Activated T-helper 9 cell treated with anti-CD3 and anti-CD28 coated beads, Interleukin-2, amount 50 U/mL, for 16 hours (primary cell): ENCODE measurements at places on chromosomes 3 and 15.

DNA sequence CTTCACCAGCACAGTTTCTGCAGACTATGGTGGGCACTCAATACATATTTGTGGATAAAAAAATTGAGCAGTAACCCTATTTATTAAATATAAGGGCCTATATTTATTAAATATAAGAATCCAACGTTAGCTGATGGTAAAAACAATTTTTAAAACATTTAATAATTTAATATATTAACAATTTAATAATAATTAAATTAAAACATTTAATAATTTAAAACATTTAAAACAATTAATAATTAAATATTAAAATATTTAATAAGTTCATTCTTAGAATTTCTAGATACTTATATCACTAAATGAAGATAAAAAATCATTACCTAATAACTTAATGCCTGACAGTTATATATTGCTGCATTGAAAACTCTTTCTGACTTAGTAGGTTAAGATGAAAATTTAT is 880.2 kb upstream of the EPHA6 start:
- DNase-seq = no peak

DNA sequence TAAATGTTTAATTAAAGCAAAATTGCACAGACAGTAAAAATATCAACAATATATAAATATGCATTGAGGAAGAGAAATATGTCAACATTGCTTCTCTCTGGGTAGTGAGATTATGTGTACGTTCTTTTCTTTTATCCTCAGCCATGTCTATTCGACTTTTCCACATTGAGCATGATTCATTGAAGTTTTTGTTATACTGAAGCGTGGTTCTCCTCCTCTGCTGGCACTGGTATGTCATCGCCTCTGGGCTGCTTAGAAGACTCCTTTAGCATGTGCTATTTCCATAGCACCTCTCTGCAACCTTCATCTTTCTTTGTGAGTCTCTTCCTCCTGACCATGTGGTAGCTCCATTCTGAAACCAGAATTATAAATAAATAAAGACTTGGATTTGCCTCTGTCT is 65.8 kb upstream of the AKAP13 start:
- DNase-seq = no peak

DNA sequence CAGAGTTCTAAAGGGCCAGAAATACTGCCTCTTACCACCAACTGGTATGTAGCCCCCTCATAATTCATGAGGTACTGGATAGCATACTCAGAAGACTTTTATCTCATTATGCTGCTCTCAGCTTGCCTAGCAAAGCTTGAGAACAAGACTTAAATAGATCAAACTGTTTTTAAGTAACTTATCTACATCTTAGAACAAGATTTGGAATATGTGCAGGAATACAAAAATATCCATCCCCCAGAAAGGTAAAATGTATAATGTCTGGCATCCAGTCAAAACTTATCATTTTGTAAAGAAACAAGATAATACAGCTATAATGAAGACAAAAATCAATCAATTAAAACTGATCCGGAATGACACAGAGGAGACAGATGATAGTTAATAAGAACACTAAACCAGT is 400.4 kb upstream of the TGFBR2 start:
- no peak for DNase-seq

GRCh38 chr3:190517687-190518086 is 3.8 kb downstream of the IL1RAP start:
- DNase-seq = no peak

DNA sequence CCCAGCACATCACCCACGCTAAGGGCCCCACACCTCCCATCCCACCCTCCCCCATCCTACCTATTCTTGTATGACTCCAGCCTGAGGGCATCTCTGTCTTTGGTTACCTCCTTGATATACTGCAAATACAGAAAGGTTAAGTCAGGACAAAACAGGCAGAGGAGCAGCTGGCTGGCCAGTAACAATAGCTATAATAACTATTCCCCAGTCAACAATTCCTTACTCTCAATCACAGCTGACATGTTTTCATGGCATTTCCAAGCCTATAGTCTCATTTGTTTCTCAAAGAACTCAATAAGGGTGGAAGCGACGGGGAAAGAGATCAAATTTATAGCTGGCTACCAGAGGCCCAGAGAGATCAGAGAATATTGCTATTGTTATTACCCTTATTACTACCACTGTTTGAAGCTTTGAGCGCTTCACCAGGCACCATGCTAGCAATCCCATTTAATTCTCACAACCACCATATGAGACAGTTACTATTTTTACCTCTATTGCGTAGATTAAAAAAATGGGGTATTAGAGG is 93.0 kb upstream of the C2CD4B start:
- DNase-seq = no peak

- DNase-seq = no peak
Observed at GRCh38 chr3:19891740-19892139, 42.3 kb downstream of the EFHB start.

GRCh38 chr3:30934208-30934550 is 39.7 kb upstream of the GADL1 start:
- no peak for DNase-seq

DNA sequence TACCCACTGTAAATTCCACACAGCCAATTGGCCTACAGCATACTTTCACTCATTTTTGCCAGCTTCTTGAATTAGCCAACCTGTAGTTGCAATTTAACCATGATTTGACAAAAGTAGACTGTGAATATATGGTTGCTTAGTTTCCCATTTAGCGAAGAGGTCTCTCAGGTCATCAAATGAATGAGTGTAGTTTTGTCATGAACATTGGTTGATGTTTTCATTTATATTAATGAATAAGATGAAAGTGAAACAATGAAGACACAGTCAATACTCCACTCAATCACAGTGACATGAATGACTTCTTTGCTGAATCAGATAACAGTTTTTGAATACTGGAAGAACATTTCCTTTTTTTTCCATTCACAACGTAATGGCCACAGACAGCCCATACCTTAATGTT is 15.3 kb upstream of the FAM3D start:
- DNase-seq = no peak

DNA sequence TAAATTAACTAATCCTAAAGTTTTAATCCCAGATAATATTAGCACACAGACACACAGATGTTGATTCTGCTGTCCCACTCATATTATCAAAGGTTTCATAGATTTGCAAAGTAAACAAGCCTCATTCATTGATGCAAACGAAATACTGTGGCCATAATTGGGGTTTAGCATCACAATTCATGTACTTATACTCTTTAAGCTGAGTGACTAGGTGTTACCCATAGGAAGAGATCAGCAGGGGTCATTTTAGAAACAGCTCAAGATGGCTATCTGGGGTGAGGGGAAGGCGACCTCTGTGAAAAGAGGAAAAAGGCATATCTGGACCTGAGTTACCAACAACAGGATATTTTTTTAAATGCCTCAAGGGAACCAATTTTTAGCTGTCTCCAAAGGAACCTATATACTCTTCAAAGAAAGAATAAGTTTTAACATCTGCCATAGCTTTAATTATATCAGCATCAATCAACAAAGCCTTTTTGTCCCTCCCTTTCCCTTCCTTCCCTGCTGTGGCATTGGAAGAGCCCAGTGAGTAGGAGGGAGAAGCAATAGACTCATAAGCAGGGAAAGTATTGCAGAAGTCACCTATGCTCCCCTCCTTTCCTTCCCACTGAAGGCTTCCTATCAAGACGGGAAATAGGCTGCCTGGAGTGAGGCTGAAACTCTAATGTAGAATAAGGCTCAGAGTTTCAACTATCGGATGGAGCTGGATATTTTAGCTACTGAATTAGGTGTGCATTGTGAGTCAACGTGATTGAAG is 553.4 kb downstream of the ZIC1 start:
- DNase-seq = no peak

- DNase-seq = no peak
Observed at GRCh38 chr3:122986693-122987179, 40.8 kb downstream of the SEMA5B start.

DNA sequence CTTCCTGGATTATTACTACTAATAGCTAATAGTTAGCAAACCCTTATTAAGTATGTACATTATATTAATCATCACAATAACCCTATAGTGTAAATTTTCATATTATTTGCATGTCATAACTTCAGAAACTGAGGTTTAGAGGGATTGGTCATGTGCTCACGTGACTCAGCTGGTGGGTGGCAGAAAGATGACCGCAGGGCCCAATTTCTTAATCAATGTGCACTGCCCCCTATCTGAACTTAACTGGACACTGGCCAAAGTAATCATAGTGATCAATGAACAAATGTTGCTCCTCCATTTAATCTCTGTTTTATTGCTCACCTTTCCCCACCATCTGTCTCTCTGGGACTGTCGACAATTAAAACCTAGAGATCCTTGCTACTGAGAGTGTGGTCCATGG is 52.2 kb downstream of the PLD1 start:
- no peak for DNase-seq

- DNase-seq = no peak
Observed at GRCh38 chr3:172034786-172035685, 4.3 kb upstream of the FNDC3B start.

DNA sequence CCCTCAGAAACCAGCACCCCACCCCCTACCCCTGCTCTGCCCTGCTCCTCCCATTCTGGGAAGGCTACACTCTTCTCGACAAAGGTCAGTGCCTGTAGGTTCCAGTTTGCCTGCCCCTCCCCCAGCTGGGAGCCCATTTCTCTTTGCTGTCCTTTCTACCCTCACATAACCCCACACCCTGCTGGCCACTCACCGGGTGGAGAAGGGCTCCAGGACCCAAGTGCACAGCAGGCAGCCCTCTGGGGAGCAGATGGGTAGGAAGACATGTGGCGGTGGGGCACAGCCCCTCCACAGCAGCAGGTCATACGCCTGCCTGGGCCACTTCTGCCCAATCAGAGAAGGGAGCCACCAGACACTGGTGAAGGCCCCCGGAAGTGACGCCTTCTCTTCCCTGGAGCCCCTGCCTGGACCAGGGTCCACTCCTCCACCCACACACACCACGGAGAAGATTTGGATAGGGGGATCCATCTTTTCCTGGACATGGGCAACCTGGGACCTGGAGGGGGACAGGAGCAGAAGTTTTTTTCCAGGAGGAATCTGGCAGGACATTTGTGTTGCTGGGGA is at the start of gene THPO:
Gene THPO (minus strand): TSS at position 326 of the 564 bp plus-strand sequence. CDS start 1,948 bp downstream, outside the sequence.
- no peak for DNase-seq

GRCh38 chr3:58357402-58357801 is 24.7 kb downstream of the PXK start:
- no peak for DNase-seq

GRCh38 chr3:149967086-149967685 is 3.5 kb downstream of the PFN2 start:
- no peak for DNase-seq

- no peak for DNase-seq
Observed at GRCh38 chr15:93865586-93865985, 365.8 kb upstream of the MCTP2 start.

GRCh38 chr3:197576838-197577237 is 21.1 kb upstream of the BDH1 start:
- DNase-seq = no peak

GRCh38 chr3:98513091-98513511 is 9.6 kb downstream of the CLDND1 start:
- DNase-seq = no peak

DNA sequence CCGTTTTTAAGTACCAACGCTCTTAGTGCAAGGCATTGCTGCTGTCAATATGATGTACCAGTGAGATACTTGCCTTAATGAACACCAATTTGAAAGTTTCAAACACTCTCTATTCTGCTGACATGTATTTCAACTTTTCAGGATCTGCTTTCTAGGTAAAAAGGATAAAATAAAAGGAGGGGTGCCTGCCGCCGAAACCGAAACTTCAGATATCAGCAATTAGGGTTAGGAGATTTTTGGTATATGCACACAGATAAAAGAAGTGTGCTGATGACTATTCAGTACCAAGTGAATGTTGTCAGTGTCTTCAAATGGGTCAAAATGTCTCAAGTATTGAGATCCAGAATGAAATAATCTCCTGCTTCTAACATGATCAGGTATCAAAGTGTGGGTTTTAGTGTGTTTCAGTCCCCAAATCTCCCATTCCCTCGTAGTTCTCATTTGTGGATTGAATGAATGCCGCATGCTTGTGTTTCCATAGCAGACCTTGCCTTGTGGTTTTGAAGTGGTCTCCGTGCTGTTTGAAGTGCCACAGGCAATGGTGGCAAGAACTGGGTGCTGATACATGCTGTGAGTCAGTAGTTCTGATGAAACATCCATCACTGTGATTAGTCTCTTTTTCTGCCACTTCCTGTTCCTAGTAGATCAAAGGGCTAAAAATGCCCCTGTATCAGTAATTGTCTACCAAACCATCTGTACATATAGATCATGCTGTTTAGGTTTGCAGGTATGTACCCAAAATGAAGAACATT is 22.5 kb downstream of the CHST14 start:
- peak; percentile 50 for DNase-seq

DNA sequence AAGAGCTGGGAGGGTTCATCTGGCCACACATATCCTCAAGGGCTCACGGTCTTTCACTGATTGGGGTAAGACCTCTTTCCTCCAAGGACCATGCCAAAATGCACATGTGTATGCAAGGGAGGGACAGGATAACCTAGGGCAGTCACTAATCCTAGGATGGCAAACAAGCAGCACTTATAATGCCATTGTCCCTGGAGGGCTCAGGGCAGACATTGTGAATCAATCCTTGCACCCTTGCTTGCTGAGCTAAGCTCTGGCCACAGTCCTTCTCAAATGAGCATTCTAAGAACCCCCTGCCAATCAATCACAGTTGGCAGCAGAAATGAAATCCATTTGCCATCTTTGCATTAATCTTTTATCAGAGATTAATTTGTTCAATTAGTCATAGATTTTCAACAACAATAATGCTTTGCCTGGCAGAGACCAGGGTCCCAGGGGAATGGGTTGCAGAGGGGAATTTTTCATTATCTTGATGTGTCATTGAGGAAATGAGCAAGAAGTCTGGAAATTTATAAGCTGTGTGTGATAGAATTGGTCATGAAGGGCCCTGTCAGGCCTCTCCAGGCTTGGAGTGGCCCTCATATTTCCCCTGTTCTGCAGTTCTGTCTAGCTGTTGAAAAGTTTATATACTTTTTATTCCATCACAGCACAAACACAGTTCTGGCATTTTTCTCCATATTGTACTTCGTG is 57.2 kb upstream of the KY start:
- DNase-seq = no peak

DNA sequence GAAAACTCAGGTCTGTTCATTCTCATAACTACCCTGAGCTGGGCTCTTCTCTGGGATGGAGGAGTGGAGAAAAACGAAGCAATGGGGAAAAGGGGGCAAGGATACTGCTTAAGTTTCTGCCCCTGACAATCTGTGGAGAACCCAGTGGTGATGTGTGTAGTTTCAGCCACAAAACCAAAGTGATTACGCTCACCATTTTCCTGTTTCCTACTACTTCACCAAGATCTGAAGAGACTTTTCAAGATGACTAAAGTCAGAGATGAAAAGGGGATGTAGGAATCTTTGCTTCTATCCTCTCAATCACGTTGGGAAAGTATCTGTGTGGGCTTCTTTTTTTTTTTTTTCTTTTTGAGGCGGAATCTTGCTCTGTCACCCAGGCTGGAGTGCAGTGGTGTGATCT is 8.3 kb upstream of the UBE2E1 start:
- no peak for DNase-seq

DNA sequence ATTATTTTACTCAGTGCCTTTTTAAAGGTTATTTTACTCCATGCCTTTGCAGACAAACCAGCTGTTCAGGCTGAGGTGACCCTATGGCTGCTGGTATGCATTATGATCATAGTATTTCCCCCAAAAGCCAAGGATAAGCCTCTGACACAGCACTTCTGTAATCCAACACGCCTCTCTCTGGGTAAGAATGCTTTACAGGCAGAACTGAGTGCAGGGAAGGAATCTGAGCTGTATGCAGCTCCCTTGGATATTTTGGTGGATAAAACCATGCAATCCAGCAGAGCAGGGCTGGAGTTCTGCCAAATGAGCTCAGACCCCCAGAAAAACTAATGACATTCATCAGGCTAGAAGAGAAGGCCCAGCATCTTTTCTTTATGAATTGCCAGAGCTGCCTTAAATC is 11.7 kb upstream of the MAP1A start:
- DNase-seq = no peak
